HCT116 (cell line): ENCODE measurements at places on chromosomes 6 and 20. TPM values are rescaled to one million over a fixed set of nuclear protein-coding genes. Genes with fewer than 3 reads are reported as not detected.

DNA sequence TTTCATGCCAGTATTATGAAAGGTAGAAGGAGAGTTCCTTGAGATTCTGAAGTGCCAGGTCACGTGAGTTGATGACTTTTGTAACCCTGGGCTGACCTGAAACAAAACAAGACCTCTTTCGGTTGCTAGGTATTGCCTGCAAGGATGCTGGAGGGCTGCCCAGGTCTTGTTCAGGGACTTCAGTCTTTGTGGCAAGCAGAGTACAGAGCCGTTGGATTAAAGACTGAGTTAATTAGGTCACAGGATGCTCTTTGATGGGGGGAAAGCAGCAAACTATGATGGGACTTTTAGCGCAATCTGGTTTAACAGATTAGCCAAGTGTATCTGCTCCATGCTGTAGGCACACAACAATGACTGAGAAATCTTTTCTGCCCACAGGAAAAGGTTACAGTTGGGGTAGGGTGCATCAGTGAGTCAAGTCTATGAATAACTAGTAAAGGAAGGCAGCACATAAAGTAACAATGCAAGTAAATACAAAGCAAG, 12.8 kb upstream of the ELOVL5 start:
- peaks cover 16% of the 10 kb centered on the region for H3K4me1 ChIP-seq
- DNase-seq: no peak
- no peak overlapping the region for H3K4me3 ChIP-seq
- H3K36me3 ChIP-seq: no peaks in the 10 kb centered on the region
- no peaks in the 10 kb centered on the region for H3K27me3 ChIP-seq

GRCh38 chr20:9402546-9402945, 111.8 kb upstream of the LAMP5 start:
- H3K4me3 ChIP-seq: no peak overlapping the region
- no peaks in the 10 kb centered on the region for H3K36me3 ChIP-seq
- no peaks in the 10 kb centered on the region for H3K4me1 ChIP-seq
- no peak overlapping the region for H3K27ac ChIP-seq

The APOBEC2 gene
- not detected for total RNA-seq

The RRBP1 gene
- 123 TPM for total RNA-seq

- H3K36me3 ChIP-seq: no peaks in the 10 kb centered on the region
- H3K27ac ChIP-seq: no peak overlapping the region
- H3K4me1 ChIP-seq: no peaks in the 10 kb centered on the region
- DNase-seq: no peak
- H3K27me3 ChIP-seq: no peaks in the 10 kb centered on the region
Observed at GRCh38 chr20:6588296-6588695, 179.2 kb upstream of the BMP2 start.

GRCh38 chr6:84764332-84765049, at the start of gene TBX18:
Gene TBX18 (minus strand): TSS chr6:84764598. CDS start chr6:84764181, 417 bp downstream.
- no peaks in the 10 kb centered on the region for H3K27me3 ChIP-seq
- peak within 1 kb of the TSS; percentile 82 for H3K27ac ChIP-seq
- no peaks in the 10 kb centered on the region for H3K36me3 ChIP-seq
- peak within 1 kb of the TSS; percentile 68 for H3K4me3 ChIP-seq
- no peaks in the 10 kb centered on the region for H3K4me1 ChIP-seq

The LHFPL5 gene
- total RNA-seq: 0.71 TPM

DNA sequence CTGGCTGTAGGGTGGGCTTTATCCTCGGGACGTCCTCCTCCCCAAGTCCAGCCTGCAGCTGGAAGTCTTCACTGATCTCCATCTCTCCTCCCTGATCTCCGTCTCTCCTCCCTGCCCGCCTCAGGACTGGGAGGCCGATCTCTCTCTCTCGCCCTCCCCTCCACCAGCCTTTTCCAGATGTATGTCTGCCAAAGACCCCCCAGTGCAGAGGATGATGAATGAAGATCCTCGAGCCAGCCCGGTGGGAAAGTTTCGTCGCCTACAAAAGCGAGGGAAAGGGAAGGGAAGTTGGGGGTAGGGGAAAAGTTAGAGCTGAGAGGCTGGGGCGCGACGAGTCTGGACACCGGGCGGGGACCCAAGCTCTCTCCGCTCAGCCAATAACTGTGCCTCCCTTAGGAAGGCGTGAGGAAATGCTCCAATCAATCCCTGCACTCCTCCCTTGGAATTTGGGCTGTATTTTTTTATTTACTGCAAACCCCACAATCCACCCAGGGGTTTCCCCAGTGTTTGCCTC, 595 bp upstream of the SRF start:
- H3K4me3 ChIP-seq: peak overlapping the region; percentile 83
- no peaks in the 10 kb centered on the region for H3K27me3 ChIP-seq
- peak overlapping the region; percentile 65 for H3K27ac ChIP-seq
- H3K36me3 ChIP-seq: peaks cover 4% of the 10 kb centered on the region
- DNase-seq: no peak
- H3K4me1 ChIP-seq: peaks cover 28% of the 10 kb centered on the region

- no peaks in the 10 kb centered on the region for H3K27me3 ChIP-seq
- no peak overlapping the region for H3K4me3 ChIP-seq
- peaks cover 6% of the 10 kb centered on the region; the same call in 1 of the 2 replicates for H3K4me1 ChIP-seq
- H3K27ac ChIP-seq: peak overlapping the region; percentile 38; the same call in 1 of the 2 replicates
- peak; percentile 56 for DNase-seq
Observed at GRCh38 chr6:9204171-9204570, 768.8 kb upstream of the SLC35B3 start.
